ENCODE measurements at places on chromosomes 4 and X.
A peak's percentile ranks its signal among the peaks of the same experiment; 100 is the strongest.

GRCh38 chrX:47145395-47146120 is 537 bp downstream of the RBM10 start:
- ATAC-seq = peak; percentile 44

DNA sequence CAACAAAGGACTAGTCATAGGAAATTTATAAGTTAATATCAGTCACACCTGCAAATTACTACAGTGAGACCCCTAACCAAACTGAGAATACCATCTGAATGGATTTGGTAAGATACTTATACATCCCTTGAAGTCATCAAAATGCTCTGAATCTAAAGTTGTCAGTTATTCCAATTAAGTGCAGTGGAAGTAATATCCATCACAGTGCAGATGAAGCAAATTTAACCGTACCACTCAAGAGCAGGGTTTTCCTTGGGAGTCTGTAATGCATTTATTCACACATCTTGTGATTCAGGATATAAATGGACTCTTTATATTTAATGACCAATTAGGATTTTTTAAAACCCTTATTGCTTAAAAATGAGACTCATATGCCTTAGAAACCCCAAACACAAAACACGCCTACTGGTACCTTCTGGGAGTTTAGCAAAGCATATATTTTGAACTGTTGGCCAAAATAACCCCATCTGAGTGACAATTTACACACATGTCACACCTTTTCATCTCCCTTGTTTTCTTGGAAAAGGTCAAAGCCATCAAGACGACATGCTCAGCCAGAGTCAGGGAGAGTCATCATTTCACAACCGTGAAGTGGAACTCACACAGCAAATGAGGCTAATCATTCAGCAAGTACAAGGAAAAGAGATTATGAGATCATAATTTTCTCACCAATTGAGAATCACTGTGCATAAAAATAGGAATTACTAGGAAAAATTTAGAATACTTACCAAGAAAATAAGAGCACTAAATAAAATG is 303.7 kb downstream of the HNRNPD start:
- ATAC-seq = no peak

DNA sequence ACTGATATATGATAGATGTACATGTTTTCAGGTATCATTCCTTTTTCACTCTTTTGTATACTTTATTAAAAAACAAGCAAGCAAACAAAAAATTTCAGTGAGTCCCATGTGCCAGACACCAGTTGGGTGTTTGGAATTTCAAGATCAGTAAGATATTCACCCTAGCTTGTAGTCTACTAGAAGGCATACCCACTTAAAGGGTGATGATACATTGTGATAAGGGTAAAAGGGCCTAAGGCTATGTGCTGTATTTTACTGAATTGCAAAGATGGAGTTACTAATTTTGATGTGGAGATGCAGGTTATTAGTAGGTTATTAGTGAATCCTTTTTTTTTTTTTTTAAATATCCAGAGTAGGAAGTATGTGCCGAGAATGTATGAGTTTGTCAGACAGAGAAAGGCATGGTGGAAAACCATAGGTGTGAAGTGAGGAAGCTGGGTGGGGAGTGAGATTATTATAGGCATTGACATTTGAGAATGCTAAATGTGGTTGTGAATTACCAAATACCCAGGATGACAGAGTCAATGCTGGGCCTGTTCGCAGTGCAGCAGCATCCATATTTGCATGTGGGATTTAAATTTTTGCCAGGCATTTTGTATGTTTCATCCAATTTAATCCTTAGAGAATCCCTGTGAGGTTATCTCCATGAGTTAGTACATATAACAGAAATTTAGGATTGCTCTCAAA is 10.1 kb downstream of the STIM2 start:
- no peak for ATAC-seq

- ATAC-seq = peak; percentile 47
These were observed 29.0 kb downstream of the DDX60L start for GRCh38 chr4:168451331-168451730.

- ATAC-seq = no peak
These were observed 131.8 kb upstream of the NKX1-1 start for GRCh38 chr4:1538096-1538410.

GRCh38 chr4:41722181-41722580 is 26.3 kb downstream of the PHOX2B start:
- no peak for ATAC-seq

GRCh38 chr4:123921339-123921738 is 524.7 kb downstream of the SPRY1 start:
- no peak for ATAC-seq

- no peak for ATAC-seq
These were observed 244.3 kb downstream of the EVC2 start for GRCh38 chr4:5463936-5464650.

DNA sequence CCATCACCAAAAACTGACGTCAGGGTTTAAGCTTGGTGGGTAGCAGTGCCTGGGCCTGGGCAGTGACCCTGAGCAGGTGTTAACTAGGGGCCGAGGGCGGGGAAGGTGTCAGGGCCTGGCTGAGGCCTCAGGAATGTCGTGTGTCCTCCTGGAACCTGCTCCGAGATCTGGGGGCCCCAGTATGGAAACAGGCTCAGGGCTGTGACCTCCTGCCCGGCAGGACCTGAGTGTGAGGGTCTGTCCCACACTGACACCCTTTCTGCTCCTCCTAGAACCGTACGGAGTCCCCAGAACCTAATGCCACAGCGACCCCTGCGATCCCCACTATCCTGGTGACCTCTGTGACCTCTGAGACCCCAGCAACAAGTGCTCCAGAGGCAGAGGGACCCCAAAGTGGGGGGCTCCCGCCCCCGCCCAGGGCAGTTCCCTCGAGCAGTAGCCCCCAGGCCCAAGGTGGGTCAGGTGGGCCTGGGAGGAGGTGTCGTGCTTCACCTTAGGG is 741 bp downstream of the HGFAC start:
- no peak for ATAC-seq

DNA sequence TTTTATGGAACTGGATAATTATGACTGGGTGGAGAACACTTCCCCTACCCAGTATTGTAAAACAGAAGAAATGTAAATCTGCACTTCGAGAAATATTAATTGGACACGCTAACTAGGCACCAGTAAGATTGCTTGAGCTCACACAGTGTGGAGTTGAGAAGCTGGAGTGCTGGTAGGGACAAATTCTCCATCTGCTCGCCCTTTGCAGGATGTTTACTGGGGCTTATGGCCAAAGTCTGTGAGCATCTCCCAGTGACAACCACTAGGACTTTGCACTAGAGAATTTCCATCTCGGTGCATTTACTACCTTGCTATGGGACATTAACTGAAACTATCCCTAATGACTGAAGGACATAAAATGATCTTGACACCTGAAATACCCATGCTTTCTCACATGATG is 33.7 kb upstream of the GPR34 start:
- no peak for ATAC-seq

DNA sequence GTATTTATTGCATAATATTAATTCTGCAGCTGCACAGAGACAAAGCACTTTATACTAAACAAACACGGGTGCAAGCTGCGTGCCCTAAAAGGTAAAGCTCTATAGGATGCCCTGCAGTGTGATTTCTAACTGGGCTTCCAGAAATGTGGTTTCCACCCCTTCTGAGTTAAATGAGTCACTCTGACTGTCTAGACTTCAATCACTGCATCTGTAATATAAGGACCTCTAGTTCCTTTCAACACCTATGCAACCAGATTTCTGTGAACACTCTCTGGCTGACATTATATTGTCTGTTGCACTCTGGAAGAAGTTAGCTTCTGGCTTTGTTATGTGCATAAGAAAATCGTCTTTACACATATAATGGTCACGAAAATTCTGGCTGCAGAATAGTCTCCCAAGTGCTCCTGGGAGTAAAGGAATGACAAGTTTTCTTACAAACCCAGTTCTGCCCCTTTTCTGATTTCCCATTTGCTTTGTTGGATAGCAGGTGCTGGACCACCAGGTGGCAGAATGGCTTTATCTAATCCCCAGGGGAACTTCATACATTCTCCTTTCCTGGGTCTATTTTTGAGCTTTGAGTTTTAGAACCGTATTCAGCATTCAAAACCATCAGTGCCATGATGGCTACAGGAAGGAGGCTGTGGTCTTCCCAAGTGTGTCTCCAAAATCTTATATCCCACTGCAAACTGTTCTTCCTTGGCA is 842.2 kb downstream of the STIM2 start:
- no peak for ATAC-seq

DNA sequence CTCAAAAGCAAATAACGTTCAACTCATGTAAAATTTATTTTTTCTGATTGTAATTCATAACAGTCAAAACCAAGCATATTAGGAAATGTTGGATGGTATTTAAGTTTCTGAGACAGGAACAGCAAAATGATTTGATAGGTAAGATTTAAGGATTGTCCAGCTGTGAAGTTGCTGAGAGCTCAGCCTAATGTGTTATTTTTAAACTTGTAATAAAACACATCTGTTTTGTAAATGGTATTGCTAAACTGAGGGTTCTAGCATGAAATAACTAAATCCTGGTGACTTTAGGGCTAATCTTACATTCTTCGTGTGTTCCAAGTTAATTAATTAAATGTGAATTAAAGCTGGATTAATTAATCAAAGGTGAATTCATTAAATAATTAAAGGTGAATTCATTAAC is 13.3 kb downstream of the TLR10 start:
- no peak for ATAC-seq

DNA sequence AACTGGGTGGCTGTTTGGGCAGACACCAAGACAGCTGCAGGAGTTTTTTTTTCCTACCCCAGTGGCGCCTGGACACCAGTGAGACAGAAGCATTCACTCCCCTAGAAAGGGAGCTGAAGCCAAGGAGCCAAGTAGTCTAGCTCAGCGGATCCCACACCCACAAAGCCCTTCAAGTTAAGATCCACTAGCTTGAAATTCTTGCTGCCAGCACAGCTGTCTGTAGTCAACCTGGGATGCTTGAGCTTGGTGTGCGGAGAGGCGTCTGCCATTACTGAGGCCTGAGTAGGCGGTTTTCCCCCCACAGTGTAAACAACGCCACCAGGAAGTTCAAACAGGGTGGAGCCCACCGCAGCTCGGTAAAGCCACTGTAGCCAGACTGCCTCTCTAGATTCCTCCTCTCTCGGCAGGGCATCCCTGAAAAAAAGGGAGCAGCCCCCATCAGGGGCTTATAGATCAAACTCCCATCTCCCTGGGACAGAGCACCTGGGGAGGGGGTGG is 171.4 kb downstream of the ARHGEF9 start:
- no peak for ATAC-seq

GRCh38 chr4:150337734-150338133 is 244.2 kb upstream of the MAB21L2 start:
- no peak for ATAC-seq
